H54 (cell line): ENCODE measurements at places on chromosomes 6 and 20.

- DNase-seq, result peak; percentile 47
Observed at GRCh38 chr20:39885975-39886649, 802.9 kb downstream of the MAFB start.

DNA sequence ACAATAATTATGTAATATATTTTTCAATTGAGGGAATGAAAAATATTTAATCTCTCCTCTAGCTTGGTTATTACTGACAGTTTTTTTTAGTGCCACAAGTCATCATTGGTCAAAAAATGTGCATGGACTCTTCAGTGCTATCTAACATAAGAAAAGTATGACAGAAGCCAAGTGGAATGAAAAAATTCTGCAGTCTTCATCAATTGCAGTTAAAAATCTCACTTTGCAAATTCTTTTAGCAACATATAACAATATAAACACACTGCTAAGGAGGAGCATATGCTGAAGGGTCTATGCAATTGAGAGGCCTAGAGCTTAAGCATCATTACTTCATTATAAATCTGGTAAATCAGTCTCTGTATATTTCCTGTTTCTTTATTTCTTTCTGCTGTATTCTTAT, 175.1 kb downstream of the ARHGAP18 start:
- DNase-seq, result no peak

GRCh38 chr6:40349123-40349900, 237.9 kb downstream of the LRFN2 start:
- DNase-seq, result no peak

GRCh38 chr20:38917657-38918056, 8.6 kb upstream of the FAM83D start:
- DNase-seq, result no peak

DNA sequence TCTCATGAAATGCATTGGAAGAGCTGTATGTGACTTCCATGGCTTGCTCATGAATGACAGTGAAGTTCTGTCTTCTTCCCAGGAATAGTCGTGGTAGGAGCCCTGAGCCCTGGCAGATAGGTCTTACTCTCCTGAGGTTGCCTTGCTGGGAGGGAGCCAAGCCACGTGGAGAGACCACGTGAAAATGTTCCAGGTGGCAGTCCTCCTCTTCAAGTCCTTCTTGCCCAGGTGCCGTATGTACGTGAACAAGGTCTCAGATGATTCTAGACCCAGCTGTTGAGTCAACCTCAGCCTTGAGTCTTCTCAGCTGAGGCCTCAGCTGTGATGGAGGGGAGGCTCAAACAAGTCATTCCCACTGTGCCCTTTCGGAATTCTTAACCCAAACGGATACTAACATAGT, 192.4 kb upstream of the PRDM1 start:
- no peak for DNase-seq

GRCh38 chr20:61407561-61407960, 155.5 kb downstream of the CDH4 start:
- no peak for DNase-seq

GRCh38 chr6:124069230-124069950, 265.7 kb downstream of the NKAIN2 start:
- no peak for DNase-seq
